ENCODE measurements at places on chromosomes 7 and 10.

DNA sequence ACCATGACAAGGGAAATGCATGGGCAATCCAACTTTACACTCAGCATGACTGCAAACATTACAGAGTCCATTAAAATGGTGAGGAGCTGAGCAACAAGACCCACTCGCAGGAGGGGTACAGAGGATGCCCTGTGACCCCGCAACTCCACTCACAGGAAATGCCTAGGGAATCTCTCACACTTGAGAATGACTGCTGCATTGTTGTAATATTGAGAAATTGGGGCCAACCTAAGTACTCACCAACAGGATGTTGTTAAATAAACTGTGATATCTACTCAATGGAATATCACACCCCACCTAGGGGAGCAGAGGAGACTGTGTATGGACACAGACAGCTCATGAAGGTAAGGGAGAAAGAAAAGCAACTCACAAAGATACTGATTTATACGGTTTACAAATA lies 53.4 kb upstream of the CAMK2B start:
- no peak for DNase-seq

DNA sequence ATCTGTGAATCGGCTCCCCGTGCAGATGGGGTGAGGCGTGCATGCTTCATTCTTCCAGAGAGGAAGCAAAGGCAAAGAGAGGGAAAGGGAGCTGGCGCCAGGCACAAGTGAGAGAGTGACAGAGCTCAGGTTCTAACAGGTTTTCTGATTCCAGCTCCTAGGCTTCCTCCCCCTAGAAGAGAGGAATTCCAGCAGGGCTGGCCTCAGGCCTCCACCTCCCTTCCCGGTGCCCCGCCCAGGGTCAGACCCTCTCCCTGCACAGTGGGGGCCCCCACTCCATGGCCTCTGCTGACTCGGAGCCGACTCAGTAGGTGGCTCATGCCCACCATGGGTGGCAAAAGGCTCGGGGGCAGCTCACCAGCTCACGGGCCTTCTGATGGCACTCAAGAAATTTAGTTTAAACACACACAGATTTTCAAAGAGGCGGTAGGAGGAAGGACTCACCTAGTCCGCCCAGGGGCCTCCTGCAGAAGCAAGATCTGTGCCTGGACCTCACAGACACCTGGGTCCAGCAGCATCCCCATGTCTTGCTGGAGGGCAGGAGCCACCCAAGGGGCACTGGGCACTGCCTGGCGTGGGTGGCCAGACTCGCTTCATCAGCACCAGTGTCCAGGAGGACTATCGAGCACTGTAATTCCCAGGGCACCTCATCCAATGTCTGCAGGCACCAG lies 183.5 kb downstream of the MAD1L1 start:
- no peak for DNase-seq

DNA sequence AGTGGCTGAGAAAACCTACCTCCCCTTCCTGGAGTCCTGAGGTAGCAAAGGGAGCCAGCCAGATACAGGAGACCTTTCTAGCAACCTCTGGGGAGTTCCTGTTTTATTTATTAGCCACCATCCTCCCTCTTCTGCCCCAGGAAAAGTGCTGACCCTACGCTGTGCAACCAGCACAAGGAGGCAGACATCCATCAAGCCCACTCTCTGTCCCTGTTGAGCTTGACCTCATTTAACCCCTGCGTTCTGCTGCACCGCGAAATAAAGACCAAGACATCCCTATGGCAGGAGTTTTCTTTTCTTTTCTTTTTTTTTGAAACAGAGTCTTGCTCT lies 25.3 kb upstream of the ANKRD2 start:
- DNase-seq, result no peak

- DNase-seq, result no peak
Measured at GRCh38 chr10:17453373-17454091, 863 bp downstream of the ST8SIA6 start.

DNA sequence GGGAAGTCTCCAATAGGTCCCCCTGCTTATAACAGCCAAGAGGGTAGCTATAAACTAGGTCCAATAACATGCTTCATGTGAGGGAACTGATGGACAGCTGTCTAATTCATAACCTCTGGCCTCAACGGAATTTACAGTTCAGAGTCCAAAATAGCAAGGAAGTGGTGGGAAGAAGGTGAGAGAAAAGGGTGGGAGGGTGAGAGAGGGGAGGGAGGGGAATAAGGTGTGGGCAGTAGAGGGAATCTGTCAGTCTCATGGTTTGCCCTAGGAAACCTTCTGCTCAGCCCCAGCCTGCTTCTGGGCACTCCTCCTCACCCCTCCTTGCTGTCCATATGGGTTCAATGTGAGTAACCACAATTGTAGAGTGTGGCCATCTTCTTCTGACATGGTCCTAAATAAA lies 133.4 kb upstream of the ADO start:
- DNase-seq, result no peak

DNA sequence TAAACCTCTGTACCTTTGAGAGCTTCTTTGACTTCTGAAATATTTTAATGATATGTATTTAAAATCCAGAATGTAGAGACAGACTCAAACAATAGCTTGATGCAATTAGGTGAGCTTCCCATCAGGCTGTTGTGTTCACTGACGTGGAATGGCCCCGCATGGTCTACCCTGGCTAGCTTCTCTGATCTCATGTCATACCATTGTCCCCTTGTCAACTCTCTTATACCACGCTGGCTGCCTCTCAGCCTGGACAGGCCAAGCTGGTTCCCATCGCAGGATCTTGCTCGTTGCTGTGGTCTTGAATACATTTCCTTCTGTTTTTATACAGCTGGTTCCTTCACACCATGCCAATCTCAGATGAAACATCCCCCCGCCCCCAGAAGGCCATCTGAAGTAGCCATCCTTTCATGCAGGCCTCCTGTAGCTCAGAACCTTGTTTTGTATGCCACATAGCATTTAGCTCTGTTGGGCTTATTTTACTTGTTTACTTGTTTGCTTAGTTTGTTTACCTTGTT lies 84.2 kb downstream of the FANK1 start:
- no peak for DNase-seq

DNA sequence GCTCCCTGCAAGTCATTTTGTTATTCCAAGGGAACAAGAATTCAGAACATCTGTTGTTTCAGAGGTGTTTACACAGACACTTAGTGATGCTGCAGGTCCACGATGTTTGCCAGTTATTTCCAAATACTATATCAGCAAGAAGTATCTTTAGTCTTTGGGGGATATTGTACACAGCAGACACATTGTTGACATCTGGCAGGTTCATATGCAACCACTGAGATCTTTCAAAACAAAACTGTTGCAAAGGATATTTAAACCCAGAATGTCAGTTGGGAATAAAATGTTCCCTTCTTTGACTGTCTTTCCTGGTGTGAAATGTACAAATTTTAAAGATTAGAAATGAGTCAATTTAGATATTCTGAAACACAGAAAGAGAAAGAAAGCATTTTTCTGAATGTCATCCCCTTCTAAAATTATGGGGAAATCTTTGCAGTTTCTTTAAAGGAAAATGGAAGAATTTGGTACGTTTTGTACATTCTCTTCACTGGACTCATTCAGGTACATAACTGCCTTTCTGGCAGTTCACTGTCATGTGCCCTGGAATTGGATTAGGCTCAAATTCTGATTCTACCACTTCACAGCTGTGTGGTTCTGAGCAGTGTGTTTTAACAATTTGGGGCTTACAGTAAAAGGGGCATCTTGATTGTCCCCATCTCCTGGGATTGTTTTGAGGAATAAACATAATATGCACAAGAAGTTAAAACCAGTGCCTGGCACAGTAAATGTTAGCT lies 40.3 kb upstream of the CELF2 start:
- no peak for DNase-seq

- no peak for DNase-seq
Measured at GRCh38 chr10:37855636-37856035, 1.8 kb downstream of the ZNF248 start.

- no peak for DNase-seq
Measured at GRCh38 chr7:89760690-89761089, 393.6 kb upstream of the STEAP1 start.

- no peak for DNase-seq
Measured at GRCh38 chr10:70974351-70974901, 86.1 kb upstream of the PCBD1 start.

DNA sequence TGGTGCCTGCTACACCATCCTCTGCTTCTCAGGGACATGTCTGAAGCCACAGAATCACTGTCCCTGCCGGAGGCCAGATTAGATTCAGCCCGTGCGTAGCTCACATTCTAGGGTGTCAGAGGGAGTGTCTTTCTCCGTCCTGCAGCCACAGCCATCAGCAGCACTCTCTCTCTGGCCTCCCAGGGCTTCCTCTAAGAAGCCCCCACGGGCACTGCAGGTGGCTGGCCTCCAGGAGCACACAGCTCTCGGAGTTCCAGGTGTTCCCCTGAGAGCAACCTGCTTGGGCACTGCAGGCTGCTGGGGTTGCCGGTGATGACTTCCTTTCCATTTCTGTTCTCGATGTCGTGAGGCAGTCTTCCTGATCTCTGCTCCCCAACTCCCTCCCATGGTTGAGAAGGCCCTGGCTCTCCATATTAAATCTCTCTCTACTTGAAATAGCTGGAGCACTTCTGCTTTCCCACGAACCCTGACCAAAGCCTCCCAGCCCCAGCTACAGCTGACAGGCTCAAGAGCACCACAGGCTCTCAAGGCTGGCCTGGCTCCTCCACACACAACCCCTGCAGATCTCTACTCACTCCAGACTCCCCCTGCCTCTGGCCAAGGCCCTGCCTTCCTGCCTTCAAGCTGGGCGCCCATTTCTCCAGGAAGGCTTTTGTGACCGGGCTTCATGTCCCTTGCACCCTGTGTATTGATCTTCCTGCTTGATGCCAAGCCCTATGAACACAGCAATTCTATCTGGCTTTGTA lies 49.0 kb upstream of the TMEM72 start:
- no peak for DNase-seq

Data from amygdala (tissue), 56 donors.